Esophagus squamous epithelium (tissue), 5 donors: ENCODE measurements at places on chromosomes 6 and 20.

GRCh38 chr6:85402922-85403321, 47.0 kb upstream of the NT5E start:
- peaks cover 53% of the 10 kb centered on the region for H3K4me1 ChIP-seq
- H3K27me3 ChIP-seq = no peaks in the 10 kb centered on the region

GRCh38 chr20:48282591-48283228, 497.4 kb upstream of the SULF2 start:
- no peaks in the 10 kb centered on the region for H3K36me3 ChIP-seq
- no peaks in the 10 kb centered on the region for H3K27me3 ChIP-seq
- no peak overlapping the region for H3K27ac ChIP-seq
- H3K4me3 ChIP-seq = no peak overlapping the region

- H3K27ac ChIP-seq = peak overlapping the region; percentile 68
- no peaks in the 10 kb centered on the region for H3K36me3 ChIP-seq
- H3K4me3 ChIP-seq = no peak overlapping the region
Measured at GRCh38 chr20:39849171-39849570, 839.9 kb downstream of the MAFB start.

- H3K4me1 ChIP-seq = no peaks in the 10 kb centered on the region
- H3K4me3 ChIP-seq = no peak overlapping the region
- no peak for DNase-seq
- no peak overlapping the region for H3K27ac ChIP-seq
Measured at GRCh38 chr20:58523072-58523970, 8.1 kb upstream of the APCDD1L start.

DNA sequence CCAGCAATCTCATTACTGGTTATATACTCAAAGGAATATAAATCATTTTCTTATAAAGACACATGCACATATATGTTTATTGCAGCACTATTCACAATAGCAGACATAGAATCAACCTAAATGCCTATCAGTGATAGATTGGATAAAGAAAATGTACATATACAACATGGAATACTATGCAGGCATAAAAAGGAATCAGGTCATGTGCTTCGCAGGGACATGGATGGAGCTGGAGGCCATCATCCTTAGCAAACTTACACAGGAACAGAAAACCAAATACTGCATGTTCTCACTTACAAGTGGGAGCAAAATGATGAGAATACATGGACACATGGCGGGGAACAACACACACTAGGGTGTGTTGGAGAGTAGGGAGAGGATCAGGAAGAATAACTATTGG, 58.1 kb upstream of the FBXO30 start:
- H3K27me3 ChIP-seq = no peaks in the 10 kb centered on the region
- no peaks in the 10 kb centered on the region for H3K4me1 ChIP-seq

- H3K27me3 ChIP-seq = no peaks in the 10 kb centered on the region
- DNase-seq = no peak
- H3K27ac ChIP-seq = no peak overlapping the region
- H3K4me1 ChIP-seq = peaks cover 4% of the 10 kb centered on the region
- no peak overlapping the region for H3K4me3 ChIP-seq
Measured at GRCh38 chr6:40281402-40281801, 305.8 kb downstream of the LRFN2 start.

DNA sequence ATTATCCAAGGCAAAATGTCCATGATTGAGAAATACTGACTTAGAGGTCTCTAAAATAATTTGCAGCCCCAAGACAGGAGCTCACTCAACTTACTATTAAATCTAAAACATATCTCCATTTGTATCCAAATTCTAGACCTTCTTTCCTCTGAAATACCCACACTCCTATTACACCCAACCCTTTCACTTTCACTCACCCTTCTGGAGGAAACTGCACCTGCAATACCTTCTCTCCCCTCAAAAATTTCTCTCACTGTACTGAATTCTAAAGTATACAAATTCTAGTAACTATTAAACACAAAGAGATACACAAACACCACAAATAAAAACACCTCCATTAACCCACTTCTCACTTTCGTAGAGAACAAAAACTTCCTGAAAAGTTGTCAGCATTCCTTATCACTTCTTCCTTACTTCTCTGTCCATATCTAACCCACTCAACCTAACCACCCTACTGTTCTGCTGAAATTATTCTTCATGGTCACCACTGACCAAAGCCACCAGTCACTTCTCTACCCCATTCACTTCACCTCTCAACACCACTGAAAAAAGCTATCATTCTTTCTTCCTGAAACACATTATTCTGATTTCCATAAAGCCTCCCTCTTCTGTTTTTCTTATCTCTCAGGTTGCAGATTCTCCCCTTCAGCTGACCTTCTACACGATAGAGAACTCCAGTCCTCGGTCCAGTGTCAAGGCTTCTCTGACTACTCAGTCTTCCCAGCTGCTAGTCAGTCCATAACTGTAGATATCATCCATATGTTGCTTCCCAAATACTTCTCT, 12.0 kb downstream of the LMBRD1 start:
- no peak for DNase-seq
- peaks cover 37% of the 10 kb centered on the region for H3K36me3 ChIP-seq
- no peak overlapping the region for H3K27ac ChIP-seq
- peaks cover 6% of the 10 kb centered on the region for H3K4me1 ChIP-seq
- H3K4me3 ChIP-seq = no peak overlapping the region

- no peaks in the 10 kb centered on the region for H3K36me3 ChIP-seq
- H3K4me1 ChIP-seq = peaks cover 12% of the 10 kb centered on the region
- no peak for DNase-seq
- H3K27ac ChIP-seq = peak overlapping the region; percentile 56
Measured at GRCh38 chr6:75431379-75431778, 62.2 kb downstream of the FILIP1 start.

DNA sequence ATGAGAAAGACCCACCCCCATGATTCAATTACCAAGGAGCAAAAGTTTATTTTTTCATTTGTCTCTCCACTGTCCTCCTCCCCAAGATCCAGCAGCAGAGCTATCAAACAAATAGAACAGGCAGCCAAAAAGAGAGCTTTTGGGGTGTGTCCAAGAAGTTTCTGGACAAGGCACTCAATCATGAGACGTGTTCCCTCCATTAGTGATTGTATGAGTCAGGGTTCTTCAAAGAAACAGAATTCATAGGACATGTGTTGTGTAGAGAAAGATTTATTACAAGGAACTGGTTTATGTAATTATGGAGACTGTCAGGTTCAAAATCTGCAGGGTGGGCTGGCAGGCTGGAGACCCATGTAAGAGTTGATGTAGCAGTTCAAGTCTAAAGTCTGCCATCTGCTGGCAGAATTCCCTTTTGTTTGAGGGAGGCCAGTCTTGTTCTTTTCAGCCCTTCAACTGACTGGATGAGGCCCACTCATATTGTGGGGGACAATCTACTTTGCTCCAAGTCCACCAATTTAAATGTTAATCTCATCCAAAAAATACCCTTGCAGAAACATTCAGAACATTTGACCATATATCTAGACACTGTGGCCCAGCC, 248.1 kb upstream of the OPRM1 start:
- H3K4me3 ChIP-seq = no peak overlapping the region
- H3K36me3 ChIP-seq = no peaks in the 10 kb centered on the region
- no peak overlapping the region for H3K27ac ChIP-seq
- no peaks in the 10 kb centered on the region for H3K4me1 ChIP-seq
- no peaks in the 10 kb centered on the region for H3K27me3 ChIP-seq
- DNase-seq = no peak

GRCh38 chr6:38180586-38180985, 361.1 kb downstream of the ZFAND3 start:
- H3K27ac ChIP-seq = no peak overlapping the region
- no peaks in the 10 kb centered on the region for H3K36me3 ChIP-seq
- DNase-seq = no peak
- no peaks in the 10 kb centered on the region for H3K4me1 ChIP-seq
- no peaks in the 10 kb centered on the region for H3K27me3 ChIP-seq
- no peak overlapping the region for H3K4me3 ChIP-seq

- no peaks in the 10 kb centered on the region for H3K36me3 ChIP-seq
- no peaks in the 10 kb centered on the region for H3K27me3 ChIP-seq
- H3K4me3 ChIP-seq = no peak overlapping the region
- DNase-seq = no peak
Measured at GRCh38 chr6:69936674-69937363, 70.5 kb downstream of the COL19A1 start.

DNA sequence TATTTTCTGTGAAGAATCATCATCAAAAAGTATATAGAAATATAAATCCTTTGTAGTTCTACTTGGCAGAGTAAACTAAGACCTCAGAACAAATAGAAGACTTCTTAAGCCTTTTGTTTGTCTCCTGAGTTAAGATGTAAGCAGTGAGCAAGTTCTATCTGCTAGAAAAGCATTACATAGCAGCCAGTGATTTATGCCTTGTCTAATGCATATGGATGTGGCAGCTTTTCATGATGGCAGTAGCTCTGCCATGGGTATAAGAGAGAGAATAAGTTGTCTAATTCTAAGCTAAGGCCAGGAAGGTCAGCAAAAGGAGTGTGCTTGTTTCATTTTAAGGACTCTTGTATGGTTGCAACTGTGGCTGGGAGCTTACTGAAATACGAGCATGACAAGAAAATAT, 920.2 kb downstream of the GRIK2 start:
- no peaks in the 10 kb centered on the region for H3K27me3 ChIP-seq
- no peak overlapping the region for H3K4me3 ChIP-seq

DNA sequence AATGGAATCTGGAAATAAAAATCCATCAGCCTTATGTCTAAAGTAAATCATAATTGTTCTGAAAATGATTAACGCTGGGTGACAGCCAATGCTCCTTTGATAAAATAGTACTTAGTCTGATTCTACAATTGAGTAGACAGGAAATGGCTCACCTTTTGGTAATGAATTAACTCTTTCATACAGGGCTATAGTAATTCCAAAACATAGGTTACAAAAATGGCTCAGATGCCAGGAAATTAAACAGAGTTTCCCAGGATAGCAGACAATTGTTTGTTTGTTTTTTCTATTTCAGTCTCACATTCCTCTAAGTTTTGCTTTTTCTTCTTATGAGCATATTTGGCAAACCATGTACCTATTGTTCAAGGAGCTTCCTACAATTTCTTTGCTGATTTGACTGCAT, 257.2 kb upstream of the EPHA7 start:
- H3K36me3 ChIP-seq = no peaks in the 10 kb centered on the region
- H3K27me3 ChIP-seq = no peaks in the 10 kb centered on the region
- no peak overlapping the region for H3K27ac ChIP-seq
- no peak for DNase-seq
- H3K4me3 ChIP-seq = no peak overlapping the region
- H3K4me1 ChIP-seq = no peaks in the 10 kb centered on the region

- H3K27me3 ChIP-seq = no peaks in the 10 kb centered on the region
- DNase-seq = no peak
- peak overlapping the region; percentile 72 for H3K27ac ChIP-seq
- peaks cover 17% of the 10 kb centered on the region for H3K4me1 ChIP-seq
- no peak overlapping the region for H3K4me3 ChIP-seq
Measured at GRCh38 chr6:159988983-159989454, 20.1 kb downstream of the IGF2R start.

GRCh38 chr6:147577488-147577887, 69.0 kb downstream of the SAMD5 start:
- H3K4me3 ChIP-seq = no peak overlapping the region
- no peaks in the 10 kb centered on the region for H3K27me3 ChIP-seq
- H3K36me3 ChIP-seq = no peaks in the 10 kb centered on the region
- no peak for DNase-seq
- no peak overlapping the region for H3K27ac ChIP-seq
- H3K4me1 ChIP-seq = peaks cover 7% of the 10 kb centered on the region

DNA sequence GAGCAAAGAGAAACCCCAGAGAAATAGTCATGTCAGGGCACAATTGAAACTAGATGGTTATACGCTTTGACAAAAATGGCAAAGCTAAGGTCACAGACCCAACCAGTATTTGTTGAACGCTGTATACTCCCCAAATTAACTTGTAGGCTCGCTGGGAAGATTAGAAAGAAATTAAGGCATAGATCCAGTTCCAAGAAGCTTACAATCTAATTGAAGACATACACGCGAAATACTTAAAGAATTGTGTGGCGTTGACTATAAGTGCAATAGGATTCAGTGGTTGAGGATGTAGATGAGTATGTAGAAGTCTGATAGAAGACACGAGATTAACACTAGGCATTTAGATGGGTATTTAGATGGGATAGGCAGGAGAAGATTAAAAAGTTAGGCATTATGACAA, 525 bp downstream of the FAM229B start:
- H3K27ac ChIP-seq = peak overlapping the region; percentile 88
- H3K36me3 ChIP-seq = no peaks in the 10 kb centered on the region
- H3K4me1 ChIP-seq = no peaks in the 10 kb centered on the region
- peak overlapping the region; percentile 94 for H3K4me3 ChIP-seq
- DNase-seq = no peak

DNA sequence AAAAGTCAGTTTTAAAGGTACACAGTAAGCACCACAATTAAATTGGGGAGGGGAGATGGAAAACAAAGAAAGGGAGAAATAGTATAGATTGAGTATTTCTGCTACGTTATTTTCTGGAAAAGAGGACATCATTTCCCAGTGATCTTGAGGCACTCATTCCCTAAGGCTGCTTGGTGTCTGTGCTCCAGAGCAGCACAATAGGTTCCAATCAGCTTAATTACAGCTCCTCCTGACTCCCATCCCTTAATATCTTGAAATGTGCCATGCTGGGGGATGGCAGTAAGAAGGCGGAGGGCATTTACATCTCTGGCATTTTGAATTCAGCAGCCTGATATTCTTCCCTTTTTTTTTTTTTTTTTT, 39.5 kb upstream of the BEND3 start:
- H3K27me3 ChIP-seq = no peaks in the 10 kb centered on the region
- no peak overlapping the region for H3K27ac ChIP-seq
- DNase-seq = no peak
- no peak overlapping the region for H3K4me3 ChIP-seq

GRCh38 chr6:119184008-119184648, 105.7 kb upstream of the FAM184A start:
- H3K27ac ChIP-seq = no peak overlapping the region
- no peak for DNase-seq
- no peaks in the 10 kb centered on the region for H3K27me3 ChIP-seq
- H3K4me3 ChIP-seq = no peak overlapping the region
- no peaks in the 10 kb centered on the region for H3K4me1 ChIP-seq

GRCh38 chr6:125048274-125048673, 86.0 kb downstream of the RNF217 start:
- no peaks in the 10 kb centered on the region for H3K36me3 ChIP-seq
- H3K27ac ChIP-seq = no peak overlapping the region
- no peak for DNase-seq
- H3K4me3 ChIP-seq = no peak overlapping the region
- H3K4me1 ChIP-seq = peaks cover 31% of the 10 kb centered on the region
- H3K27me3 ChIP-seq = no peaks in the 10 kb centered on the region

DNA sequence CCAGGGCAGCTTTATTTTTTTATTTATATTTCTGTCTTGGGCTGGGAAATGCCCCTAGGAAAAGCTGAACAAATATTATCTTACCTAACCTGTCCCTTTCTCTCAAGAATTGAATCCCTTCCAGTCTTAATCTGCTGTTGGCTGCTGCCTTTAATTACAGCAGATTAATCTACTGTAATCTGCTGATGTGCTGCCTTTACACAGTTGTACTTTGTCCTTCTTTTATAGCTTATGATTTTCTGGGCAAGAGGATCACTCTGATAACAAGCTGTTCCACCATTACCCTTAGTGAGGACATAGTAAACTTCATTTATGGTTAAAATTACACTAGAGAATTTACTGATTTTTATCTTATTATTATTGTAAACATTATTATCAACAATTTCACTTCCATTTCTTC, 234.5 kb upstream of the MAN1A1 start:
- H3K27me3 ChIP-seq = no peaks in the 10 kb centered on the region
- no peaks in the 10 kb centered on the region for H3K4me1 ChIP-seq
- H3K27ac ChIP-seq = no peak overlapping the region
- H3K4me3 ChIP-seq = no peak overlapping the region
- no peaks in the 10 kb centered on the region for H3K36me3 ChIP-seq
